ENCODE measurements at places on chromosomes 2 and 18. TPM values are rescaled to one million over a fixed set of nuclear protein-coding genes. Genes with fewer than 3 reads are reported as not detected.

SKOR2 gene
- total RNA-seq = not detected

SERPINB10 gene
- 0.28 TPM for total RNA-seq

SLC40A1 gene
- 0.79 TPM for total RNA-seq

PLCD4 gene
- 2.6 TPM for total RNA-seq

MAP3K19 gene
- not detected for total RNA-seq

G6PC2 gene
- total RNA-seq = not detected

GTF2A1L gene
- total RNA-seq = not detected

CYP27C1 gene
- 1.1 TPM for total RNA-seq

EVX2 gene
- total RNA-seq = not detected

FAHD2B gene
- 10.3 TPM for total RNA-seq

ALPP gene
- total RNA-seq = not detected

MAL gene
- 6.1 TPM for total RNA-seq

HOXD10 gene
- total RNA-seq = not detected

UGT1A5 gene
- 3.2 TPM for total RNA-seq

SIX3 gene
- total RNA-seq = not detected

FLACC1 gene
- total RNA-seq = not detected

CGREF1 gene
- total RNA-seq = 0.70 TPM

REG1A gene
- total RNA-seq = not detected

NEB gene
- 0.07 TPM for total RNA-seq

CCDC74B gene
- 17.5 TPM for total RNA-seq

SLC19A3 gene
- total RNA-seq = 0.23 TPM

ANO7 gene
- 0.79 TPM for total RNA-seq

PSMA8 gene
- total RNA-seq = not detected

NETO1 gene
- total RNA-seq = not detected

PLB1 gene
- total RNA-seq = 2.2 TPM

ATP8B1 gene
- 23.5 TPM for total RNA-seq

ZNF804A gene
- total RNA-seq = 0.05 TPM

IL18R1 gene
- total RNA-seq = 1.2 TPM

C2orf15 gene
- 1.6 TPM for total RNA-seq

GREB1 gene
- not detected for total RNA-seq

KCNJ3 gene
- total RNA-seq = not detected

VWA3B gene
- not detected for total RNA-seq

FAM237A gene
- not detected for total RNA-seq

ZNF892 gene
- total RNA-seq = 2.5 TPM

ARHGEF4 gene
- 78.5 TPM for total RNA-seq

MAP4K3 gene
- 17.5 TPM for total RNA-seq

SH2D6 gene
- not detected for total RNA-seq

SCN7A gene
- not detected for total RNA-seq

SERPINB4 gene
- 5.0 TPM for total RNA-seq

IL1RL2 gene
- total RNA-seq = 0.63 TPM

GKN2 gene
- total RNA-seq = not detected

MYO5B gene
- 26.8 TPM for total RNA-seq

RBM44 gene
- 0.09 TPM for total RNA-seq

CIB4 gene
- not detected for total RNA-seq

ZNF513 gene
- 9.1 TPM for total RNA-seq

LHCGR gene
- not detected for total RNA-seq

ASXL3 gene
- total RNA-seq = under 0.01 TPM

LOXHD1 gene
- not detected for total RNA-seq

RALBP1 gene
- total RNA-seq = 54.2 TPM

SLC16A14 gene
- total RNA-seq = 2.4 TPM

TMEM163 gene
- total RNA-seq = not detected

ATP6V1B1 gene
- total RNA-seq = not detected

SLC4A1AP gene
- total RNA-seq = 20.4 TPM

MARS2 gene
- 5.3 TPM for total RNA-seq

TCF23 gene
- total RNA-seq = not detected

NHEJ1 gene
- total RNA-seq = 12.6 TPM

RTP5 gene
- total RNA-seq = not detected
